ENCODE measurements at places on chromosomes 11 and 22.

GRCh38 chr11:100910808-100911207 lies 218.8 kb downstream of the PGR start:
- DNase-seq = no peak

GRCh38 chr11:42462558-42463310 lies 849.1 kb upstream of the API5 start:
- no peak for DNase-seq

GRCh38 chr22:43110444-43110926 lies at the start of gene BIK:
Gene BIK (plus strand): TSS chr22:43110750. CDS start chr22:43124023, 13,273 bp downstream.
- DNase-seq = no peak

- peak; percentile 50 for DNase-seq
Observed at GRCh38 chr11:121930004-121930965, 185.7 kb downstream of the BLID start.

GRCh38 chr11:87330187-87330601 lies 292.5 kb downstream of the TMEM135 start:
- peak; percentile 81 for DNase-seq

DNA sequence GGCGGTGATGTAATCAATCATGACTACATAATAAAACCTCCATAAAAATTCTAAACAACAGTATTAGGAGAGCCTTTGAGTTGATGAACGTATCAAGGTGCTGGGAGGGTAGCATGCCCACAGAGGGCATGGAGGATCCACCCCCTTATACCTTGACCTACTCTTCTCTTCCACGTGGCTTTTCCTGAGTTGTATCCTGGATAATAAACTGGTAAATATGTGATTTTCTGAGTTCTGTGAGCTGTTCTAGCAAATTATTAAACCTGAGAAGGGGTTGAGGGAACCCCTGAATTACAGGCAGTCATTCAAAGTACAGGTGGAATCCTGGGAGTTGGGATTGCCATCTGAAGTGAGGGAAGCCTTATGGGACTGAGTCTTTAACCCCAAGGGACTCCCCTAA lies 446.9 kb downstream of the DYNC2H1 start:
- no peak for DNase-seq

GRCh38 chr11:122656631-122657101 lies 1.1 kb downstream of the UBASH3B start:
- peak; percentile 46 for DNase-seq
